ENCODE measurements at places on chromosomes 4 and X.

DNA sequence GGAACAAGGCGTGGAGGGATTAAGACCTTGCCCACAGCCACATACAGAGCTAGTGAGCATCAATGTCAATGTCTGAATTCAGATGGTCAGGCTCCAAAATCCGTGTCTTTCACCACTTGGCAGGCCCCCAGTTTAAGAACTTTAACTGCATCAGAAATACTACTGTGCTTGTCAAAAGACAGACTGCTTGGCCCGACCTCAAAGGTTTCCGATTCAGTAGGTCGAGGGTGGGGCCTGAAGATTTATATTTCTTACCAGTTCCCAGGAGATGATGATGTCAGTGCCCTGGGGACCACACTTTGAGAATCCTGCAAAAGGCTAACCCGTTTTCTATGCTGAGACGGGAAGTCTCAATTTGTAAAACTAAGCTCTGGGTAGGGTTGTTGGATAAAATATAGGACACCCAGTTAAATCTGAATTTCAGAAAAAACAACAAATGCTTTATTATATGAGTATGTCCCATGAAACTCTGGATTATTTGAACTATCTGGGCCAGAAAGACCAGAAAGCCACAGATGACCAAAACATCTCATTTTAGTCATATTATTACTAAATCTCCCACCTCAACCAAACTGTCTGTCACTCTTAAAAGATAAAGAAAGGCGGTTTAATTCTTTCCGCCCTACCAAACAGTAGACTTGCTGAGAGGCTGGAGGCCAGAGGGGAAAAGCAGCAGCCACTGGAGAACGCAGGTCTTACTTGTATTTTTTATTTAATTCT is 42.7 kb downstream of the GATB start:
- DNase-seq: no peak

GRCh38 chrX:23394421-23394820 is 59.8 kb downstream of the PTCHD1 start:
- DNase-seq: no peak

GRCh38 chr4:54741202-54741601 is 83.4 kb downstream of the KIT start:
- DNase-seq: no peak

DNA sequence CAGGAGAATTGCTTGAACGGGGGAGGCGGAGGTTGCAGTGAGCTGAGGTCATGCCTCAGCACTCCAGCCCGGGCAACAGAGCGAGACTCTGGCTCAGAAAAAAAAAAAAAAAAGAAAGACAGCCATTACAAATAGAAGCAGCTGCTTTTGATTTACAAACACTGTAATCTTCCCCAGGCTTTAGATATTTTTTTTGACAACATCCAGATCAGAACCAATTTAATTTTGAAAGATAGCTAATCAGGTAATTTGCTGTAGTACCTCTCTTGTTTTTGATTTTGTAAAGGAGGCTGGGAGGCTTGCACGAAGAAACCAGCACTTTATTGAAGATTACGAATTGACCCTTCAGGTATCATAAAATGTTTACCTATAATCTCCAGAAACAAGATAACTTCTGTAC is 107.0 kb downstream of the LDB2 start:
- no peak for DNase-seq

GRCh38 chrX:117215683-117216082 is 752.9 kb upstream of the CT83 start:
- no peak for DNase-seq

GRCh38 chrX:150772150-150772970 is 79.2 kb downstream of the MTMR1 start:
- peak; percentile 76 for DNase-seq

DNA sequence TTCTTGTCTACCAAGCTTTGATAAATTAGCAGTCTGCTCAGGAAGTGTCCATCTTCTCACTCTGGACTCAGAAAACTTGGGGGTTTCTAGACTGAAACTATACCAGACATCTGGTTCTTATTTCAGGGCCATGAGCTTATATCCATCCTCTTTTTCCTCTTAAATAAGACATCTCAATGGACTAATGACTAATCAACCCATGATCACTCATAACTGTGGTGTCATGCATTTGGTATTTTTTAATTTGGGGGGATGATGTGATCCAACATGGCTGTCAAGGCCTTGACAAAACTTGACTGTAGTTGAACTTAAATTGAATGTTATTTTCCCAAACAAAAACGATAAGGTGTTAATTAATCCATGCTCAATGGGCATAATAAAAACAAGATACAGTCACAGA is 87.8 kb downstream of the GPRASP3 start:
- peak; percentile 0 for DNase-seq

DNA sequence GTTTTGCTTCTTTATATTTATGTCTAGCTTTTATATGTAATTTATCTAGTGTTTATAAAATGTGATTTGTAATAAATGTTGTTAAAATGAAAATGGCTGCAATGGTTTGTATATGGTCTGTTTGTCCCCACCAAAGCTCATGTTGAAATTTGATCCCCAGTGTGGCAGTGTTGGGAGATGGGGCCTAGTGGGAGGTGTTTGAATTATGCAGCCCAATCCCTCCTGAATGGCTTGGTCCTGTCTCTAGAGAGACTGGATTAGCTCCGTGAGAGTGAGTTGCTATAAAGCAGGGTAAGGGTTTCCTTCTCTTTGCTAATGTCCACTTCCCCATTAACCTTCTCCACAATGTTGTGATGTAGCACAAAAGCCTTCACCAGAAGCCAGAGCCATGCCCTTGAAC is 30.0 kb upstream of the JADE3 start:
- DNase-seq: no peak

DNA sequence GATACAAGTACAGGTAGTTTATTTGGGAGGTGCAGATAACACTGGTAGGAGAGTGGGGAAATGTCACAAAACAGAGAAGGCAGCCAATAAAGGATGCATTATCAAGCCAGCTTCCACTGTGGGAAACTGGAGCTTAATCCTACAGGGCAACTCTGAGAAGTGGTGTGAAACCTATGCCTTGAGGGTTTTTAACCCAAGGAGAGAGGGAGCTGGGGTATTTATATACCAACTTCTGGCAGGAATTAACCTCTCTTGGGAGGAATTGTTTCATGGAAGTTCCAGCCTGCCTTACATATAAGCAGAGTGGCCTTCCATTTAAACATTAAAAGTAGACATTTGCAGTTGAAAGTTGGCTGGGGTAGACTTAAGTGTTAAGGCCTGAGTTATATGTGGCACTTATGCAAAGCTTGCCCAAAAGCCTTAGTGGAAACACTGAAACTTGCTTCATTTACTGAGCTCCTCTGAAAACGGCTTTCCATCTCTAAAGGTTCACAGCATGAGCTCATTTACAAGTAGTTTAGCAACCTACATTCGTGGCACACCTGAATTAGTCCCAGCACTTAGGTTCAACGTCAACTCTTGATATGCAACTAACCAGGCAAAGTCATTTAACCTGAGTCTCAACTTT is 19.2 kb downstream of the MAGEB17 start:
- no peak for DNase-seq

DNA sequence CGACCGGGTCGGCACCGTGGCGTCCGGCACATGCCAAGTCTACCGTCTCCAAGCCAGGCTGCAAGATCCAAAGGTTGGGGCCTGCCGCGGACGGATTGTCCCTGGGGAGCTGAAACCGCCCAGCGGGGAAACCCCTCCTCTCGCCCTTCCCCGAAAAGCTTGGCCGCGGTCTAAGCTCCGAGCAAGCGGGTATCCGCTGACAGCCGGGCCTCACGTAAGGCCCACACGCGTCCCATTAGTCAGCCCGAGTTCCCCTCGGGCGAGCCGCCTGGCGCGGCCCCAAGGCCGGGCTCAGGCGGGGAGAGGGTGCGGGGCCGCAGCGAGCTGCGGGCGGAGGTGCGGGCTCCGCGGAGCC is 6.8 kb upstream of the BCOR start:
- peak; percentile 92 for DNase-seq

GRCh38 chr4:135429528-135429927 is 1227.9 kb upstream of the PABPC4L start:
- no peak for DNase-seq

DNA sequence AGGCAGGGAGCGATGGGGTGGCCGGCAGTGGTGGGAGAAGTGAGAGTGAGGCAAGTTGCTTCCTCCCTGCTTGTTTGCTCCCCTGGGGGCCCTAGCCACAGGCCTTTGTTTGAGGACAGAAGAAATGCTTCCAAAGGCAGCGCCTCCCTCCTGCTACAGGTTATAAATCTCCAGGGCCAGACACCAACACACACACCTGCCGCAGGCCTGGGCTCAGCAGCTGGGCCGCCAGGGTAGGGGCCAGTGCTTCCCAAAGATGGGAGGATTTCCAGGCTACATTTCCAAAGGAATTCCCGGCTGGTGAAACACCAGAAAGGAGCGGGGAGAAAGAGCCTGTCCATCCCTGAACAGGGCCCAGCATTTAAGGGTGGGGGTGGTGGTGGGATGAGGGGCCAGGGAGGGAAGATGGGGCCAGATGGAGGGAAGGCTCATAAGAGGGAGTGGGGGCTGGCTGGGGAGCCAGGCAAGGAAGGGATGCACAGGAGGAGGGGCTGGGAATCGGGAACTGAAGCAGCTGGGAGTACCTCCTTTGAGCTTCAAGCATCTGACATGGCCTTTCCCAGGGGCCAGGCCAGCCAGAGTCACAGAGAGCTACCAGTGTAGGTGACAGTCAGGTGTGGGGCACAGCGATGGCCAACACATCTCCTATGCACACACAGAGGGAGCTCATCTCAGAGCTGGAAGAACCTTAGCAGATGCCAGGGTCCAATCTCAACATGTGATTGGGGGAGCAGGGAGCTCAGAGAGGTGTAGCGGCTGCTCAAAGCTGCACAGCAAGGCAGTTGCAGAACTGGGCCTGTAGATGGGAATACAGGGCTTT is 143.9 kb downstream of the PJA1 start:
- no peak for DNase-seq

DNA sequence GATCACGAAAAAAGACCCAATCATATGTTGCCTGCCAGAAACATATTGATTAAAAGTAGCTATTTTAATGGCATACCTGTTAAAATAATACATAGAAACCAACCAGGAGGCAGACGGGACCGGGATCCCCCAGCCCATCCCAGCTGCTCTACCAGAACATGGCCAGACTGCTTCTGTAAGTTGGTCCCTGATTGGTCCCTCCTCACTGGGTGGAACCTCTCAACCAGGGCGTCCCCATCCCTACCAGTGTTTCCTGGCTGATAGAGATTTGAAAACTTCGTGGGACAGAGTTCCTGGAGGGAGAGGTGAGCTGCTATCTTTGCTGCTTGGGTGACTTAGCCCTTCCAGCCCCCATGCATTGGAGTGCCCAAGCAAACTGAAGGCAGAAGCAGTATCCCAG is 256.2 kb downstream of the TRAM1L1 start:
- no peak for DNase-seq

GRCh38 chr4:102165584-102165983 is 179.7 kb downstream of the SLC39A8 start:
- DNase-seq: no peak

DNA sequence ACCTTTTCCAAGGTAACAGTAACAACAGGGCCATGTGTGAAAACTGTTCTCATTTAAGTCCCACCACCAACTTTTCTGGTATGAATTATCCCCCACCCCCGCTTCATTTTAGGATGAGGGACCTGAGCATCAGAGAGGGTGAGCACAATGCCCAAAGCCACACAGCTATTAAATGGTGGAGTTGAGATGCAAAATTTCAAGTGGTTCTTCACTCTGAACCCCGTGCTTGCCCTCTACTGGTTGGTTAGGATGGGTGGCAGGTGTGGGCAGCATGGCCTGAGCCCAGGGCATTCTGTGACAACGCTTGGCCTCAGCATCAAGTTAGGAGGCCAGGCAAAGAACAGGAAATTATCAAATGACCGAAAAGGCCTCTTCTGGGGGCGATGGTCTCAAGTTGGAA is 33.5 kb downstream of the MED28 start:
- no peak for DNase-seq

GRCh38 chr4:7649741-7650531 is 215.2 kb upstream of the PSAPL1 start:
- DNase-seq: peak; percentile 93

GRCh38 chrX:53544936-53545335 is 110.8 kb upstream of the HSD17B10 start:
- no peak for DNase-seq

DNA sequence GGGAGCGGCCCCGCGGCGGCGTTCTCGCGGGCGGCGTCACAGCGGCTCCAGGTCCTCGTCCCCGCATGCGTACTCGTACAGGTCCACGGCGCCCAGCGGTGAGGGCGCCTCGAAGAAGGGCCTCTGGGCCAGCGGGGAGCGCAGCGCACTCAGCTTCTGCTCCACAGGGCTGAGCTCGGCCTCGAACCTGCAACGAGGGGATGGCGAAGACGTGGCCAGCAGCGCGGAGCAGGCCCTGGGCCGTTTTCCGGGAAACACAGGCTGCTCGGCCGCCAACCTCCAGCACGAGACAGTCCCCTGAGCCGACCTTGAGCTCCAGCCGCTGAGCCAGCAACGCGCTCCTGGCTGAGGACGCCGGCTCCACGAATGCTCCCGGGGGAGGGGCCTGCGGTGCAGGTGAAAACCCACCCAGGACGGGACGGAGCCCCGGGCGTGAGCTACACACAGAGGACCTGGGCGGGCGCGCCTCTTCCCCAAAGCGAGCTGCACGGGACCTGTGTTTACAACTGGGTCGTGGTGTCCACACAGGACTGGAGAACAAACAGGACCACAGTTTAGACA is 15.8 kb upstream of the GTPBP6 start:
- no peak for DNase-seq

GRCh38 chrX:12922599-12922919 is 16.1 kb downstream of the TLR8 start:
- no peak for DNase-seq

- DNase-seq: no peak
Observed at GRCh38 chr4:173346074-173346473, 11.9 kb upstream of the HMGB2 start.

DNA sequence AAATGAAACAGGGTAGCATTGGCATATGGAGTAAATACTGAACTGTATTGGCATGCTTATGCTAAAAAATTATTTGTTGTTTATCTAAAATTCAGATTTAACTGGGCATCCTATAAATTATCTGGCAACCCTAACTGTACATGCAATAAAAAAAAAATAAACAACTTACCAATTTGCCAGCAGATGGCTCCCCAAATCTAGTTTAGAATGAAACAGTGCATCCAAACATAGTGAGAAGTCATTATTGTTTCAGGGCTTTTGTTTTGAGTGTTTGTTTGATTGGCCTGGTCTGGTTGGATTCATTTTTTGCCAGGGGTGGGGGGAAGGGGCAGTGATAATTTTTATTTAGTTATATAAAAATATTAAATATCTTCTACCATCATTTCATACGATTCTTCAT is 12.8 kb upstream of the NSUN7 start:
- DNase-seq: peak; percentile 81

GRCh38 chrX:24515447-24515846 is 50.4 kb downstream of the PDK3 start:
- DNase-seq: no peak

- no peak for DNase-seq
Observed at GRCh38 chr4:38489011-38489861, 174.8 kb upstream of the KLF3 start.

- DNase-seq: peak; percentile 67
Observed at GRCh38 chr4:123477711-123478209, 81.2 kb downstream of the SPRY1 start.

GRCh38 chr4:56743550-56743949 is 62.5 kb upstream of the HOPX start:
- DNase-seq: no peak
